ENCODE measurements at places on chromosomes 7 and 10. TPM values are rescaled to one million over a fixed set of nuclear protein-coding genes. Genes with fewer than 3 reads are reported as not detected.
A peak's percentile ranks its signal among the peaks of the same experiment; 100 is the strongest.

CNTNAP2 gene
- not detected for polyA plus RNA-seq

DNA sequence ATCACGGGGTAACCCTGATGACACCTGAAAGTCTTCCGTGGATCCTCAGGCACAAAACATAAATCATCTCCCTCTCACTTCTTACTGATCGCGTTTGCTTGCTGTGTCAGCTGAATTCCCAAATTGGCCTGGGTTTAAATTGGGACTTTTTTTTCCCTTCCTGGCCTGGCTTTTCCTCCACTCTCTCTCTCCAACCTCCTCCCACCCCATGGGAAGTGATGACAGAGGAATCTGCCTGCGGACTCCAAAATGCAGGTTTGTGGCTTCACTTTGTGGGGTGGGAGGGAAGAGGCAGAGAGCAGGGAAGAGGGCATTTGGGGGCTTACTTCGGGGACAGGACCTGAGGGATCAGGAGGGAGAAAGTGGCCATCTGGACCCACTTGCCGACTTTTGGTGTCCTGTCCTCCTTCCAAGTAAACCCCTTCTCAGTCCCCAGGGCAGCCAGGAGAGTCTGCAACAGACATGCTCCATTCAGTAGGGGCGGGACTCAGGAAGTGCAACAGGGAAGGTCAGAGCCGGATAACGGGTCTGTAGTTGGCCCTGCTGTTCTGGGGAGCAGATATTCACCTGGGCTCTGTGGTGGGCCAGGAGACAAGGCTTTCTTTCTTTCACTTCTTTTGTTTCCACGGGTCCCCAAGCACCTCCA lies 172.7 kb downstream of the PLXNA4 start:
- H3K4me3 ChIP-seq, result no peak overlapping the region
- H3K27ac ChIP-seq, result no peak overlapping the region
- DNase-seq, result no peak
- no peaks in the 10 kb centered on the region for H3K36me3 ChIP-seq
- H3K27me3 ChIP-seq, result no peaks in the 10 kb centered on the region
- no peaks in the 10 kb centered on the region for H3K4me1 ChIP-seq

GRCh38 chr7:81447351-81447952 lies 322.4 kb downstream of the HGF start:
- no peaks in the 10 kb centered on the region for H3K4me1 ChIP-seq
- H3K4me3 ChIP-seq, result no peak overlapping the region
- DNase-seq, result peak; percentile 70
- H3K27me3 ChIP-seq, result no peaks in the 10 kb centered on the region
- no peaks in the 10 kb centered on the region for H3K36me3 ChIP-seq

GRCh38 chr10:18325889-18326531 lies 185.8 kb downstream of the CACNB2 start:
- H3K4me1 ChIP-seq, result peaks cover 2% of the 10 kb centered on the region
- H3K4me3 ChIP-seq, result no peak overlapping the region
- peak overlapping the region; percentile 35 for H3K27ac ChIP-seq
- DNase-seq, result peak; percentile 47
- no peaks in the 10 kb centered on the region for H3K27me3 ChIP-seq

SORCS1 gene
- not detected for polyA plus RNA-seq

- H3K4me3 ChIP-seq, result no peak overlapping the region
- no peaks in the 10 kb centered on the region for H3K27me3 ChIP-seq
- no peak for DNase-seq
- no peak overlapping the region for H3K27ac ChIP-seq
- peaks cover 7% of the 10 kb centered on the region for H3K36me3 ChIP-seq
- no peaks in the 10 kb centered on the region for H3K4me1 ChIP-seq
These were observed 29.8 kb downstream of the UBE2D4 start for GRCh38 chr7:43956027-43956426.

PKD2L1 gene
- not detected for polyA plus RNA-seq

DNA sequence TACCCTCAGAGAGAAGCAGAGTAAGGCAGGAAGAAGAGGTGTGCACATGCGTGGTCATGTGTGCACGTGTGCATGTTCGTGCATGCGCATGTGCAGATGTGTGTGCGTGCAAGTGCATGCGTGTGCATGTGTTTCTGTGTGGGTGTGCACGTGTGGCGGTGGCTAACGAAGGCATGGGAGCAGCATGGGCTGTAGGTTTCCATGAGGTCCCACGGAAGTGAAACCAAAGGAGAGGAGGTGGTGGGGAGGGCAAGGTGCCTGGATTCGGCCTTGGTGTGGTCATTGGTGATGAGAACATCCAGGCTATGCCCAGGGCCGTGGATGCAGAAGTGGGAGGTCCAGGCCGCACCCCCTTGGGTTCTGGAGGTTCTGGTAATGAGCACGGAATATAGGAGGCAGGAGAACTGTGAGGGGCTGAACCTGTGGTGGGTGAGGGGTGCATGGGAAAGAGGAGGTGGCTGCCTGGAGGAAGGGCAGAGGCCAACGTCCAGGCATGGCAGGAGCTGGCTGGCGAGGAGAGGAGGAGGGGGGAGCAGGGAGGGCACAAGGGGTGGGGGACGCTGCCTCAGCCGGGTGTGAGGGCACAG lies 2.4 kb upstream of the INPP5A start:
- no peak overlapping the region for H3K4me3 ChIP-seq
- no peak overlapping the region for H3K27ac ChIP-seq
- H3K36me3 ChIP-seq, result no peaks in the 10 kb centered on the region
- no peak for DNase-seq
- H3K27me3 ChIP-seq, result no peaks in the 10 kb centered on the region

- H3K36me3 ChIP-seq, result no peaks in the 10 kb centered on the region
- peaks cover 2% of the 10 kb centered on the region for H3K4me1 ChIP-seq
- no peak overlapping the region for H3K27ac ChIP-seq
- no peak overlapping the region for H3K4me3 ChIP-seq
- H3K27me3 ChIP-seq, result no peaks in the 10 kb centered on the region
- no peak for DNase-seq
These were observed 55.7 kb upstream of the SRPK2 start for GRCh38 chr7:105444342-105444987.

DNA sequence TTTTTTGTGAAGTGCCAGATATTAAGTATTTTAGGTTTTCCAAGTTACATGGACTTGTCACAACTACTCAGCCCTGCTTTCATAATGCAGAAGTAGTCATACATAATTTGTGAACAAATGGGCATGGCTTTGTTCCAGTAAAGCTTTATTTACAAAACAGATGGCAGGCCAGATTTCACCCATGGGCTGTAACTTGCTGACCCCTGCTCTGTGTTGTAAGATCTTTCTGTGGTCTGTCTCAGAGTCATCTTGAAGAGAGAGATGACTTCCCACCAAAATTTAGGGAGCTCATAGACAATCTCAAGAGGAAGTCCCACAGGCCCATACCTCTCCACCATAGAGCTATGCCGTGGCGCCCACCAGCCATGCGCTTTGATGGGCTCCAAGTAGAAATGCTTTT lies 616.1 kb downstream of the LRMDA start:
- peaks cover 34% of the 10 kb centered on the region for H3K27me3 ChIP-seq
- H3K4me1 ChIP-seq, result no peaks in the 10 kb centered on the region
- no peak overlapping the region for H3K4me3 ChIP-seq
- H3K27ac ChIP-seq, result no peak overlapping the region
- H3K36me3 ChIP-seq, result no peaks in the 10 kb centered on the region

- no peaks in the 10 kb centered on the region for H3K36me3 ChIP-seq
- DNase-seq, result no peak
- peaks cover 4% of the 10 kb centered on the region for H3K4me1 ChIP-seq
- no peak overlapping the region for H3K4me3 ChIP-seq
These were observed 25.1 kb downstream of the VSTM4 start for GRCh38 chr10:49090189-49090575.

GRCh38 chr7:72334698-72335097 lies 77.4 kb downstream of the CALN1 start:
- H3K27me3 ChIP-seq, result no peaks in the 10 kb centered on the region
- H3K4me1 ChIP-seq, result no peaks in the 10 kb centered on the region
- no peaks in the 10 kb centered on the region for H3K36me3 ChIP-seq
- no peak overlapping the region for H3K4me3 ChIP-seq
- H3K27ac ChIP-seq, result no peak overlapping the region
- no peak for DNase-seq

- no peaks in the 10 kb centered on the region for H3K4me1 ChIP-seq
- H3K27me3 ChIP-seq, result no peaks in the 10 kb centered on the region
- no peaks in the 10 kb centered on the region for H3K36me3 ChIP-seq
- H3K27ac ChIP-seq, result no peak overlapping the region
- H3K4me3 ChIP-seq, result no peak overlapping the region
- no peak for DNase-seq
These were observed 1223.8 kb downstream of the NXPH1 start for GRCh38 chr7:9657257-9657656.

SORBS1 gene
- 0.17 TPM for polyA plus RNA-seq

OR2A42 gene
- not detected for polyA plus RNA-seq

All from IMR-90 (cell line).